ENCODE measurements at places on chromosomes 2 and 18. TPM values are rescaled to one million over a fixed set of nuclear protein-coding genes. Genes with fewer than 3 reads are reported as not detected.

The PPP1R7 gene
- 38.8 TPM for total RNA-seq

The CD28 gene
- total RNA-seq = under 0.01 TPM

The CENPO gene
- total RNA-seq = 8.4 TPM

The SAG gene
- total RNA-seq = 0.17 TPM

The BMP10 gene
- total RNA-seq = not detected

The CGREF1 gene
- not detected for total RNA-seq

The KCNK3 gene
- total RNA-seq = 8.4 TPM

The EFEMP1 gene
- 229 TPM for total RNA-seq

The SERPINB4 gene
- total RNA-seq = not detected

The ASPRV1 gene
- total RNA-seq = 1.1 TPM

The MAP4K4 gene
- 55.6 TPM for total RNA-seq

The CCDC178 gene
- total RNA-seq = not detected
